Activated gamma-delta T cell treated with Interleukin-2 at 50 U/mL for 16 hours (primary cell): ENCODE measurements at places on chromosomes 2 and 18.

- no peak for DNase-seq
Observed at GRCh38 chr2:112253261-112253815, 1.5 kb downstream of the ZC3H8 start.

DNA sequence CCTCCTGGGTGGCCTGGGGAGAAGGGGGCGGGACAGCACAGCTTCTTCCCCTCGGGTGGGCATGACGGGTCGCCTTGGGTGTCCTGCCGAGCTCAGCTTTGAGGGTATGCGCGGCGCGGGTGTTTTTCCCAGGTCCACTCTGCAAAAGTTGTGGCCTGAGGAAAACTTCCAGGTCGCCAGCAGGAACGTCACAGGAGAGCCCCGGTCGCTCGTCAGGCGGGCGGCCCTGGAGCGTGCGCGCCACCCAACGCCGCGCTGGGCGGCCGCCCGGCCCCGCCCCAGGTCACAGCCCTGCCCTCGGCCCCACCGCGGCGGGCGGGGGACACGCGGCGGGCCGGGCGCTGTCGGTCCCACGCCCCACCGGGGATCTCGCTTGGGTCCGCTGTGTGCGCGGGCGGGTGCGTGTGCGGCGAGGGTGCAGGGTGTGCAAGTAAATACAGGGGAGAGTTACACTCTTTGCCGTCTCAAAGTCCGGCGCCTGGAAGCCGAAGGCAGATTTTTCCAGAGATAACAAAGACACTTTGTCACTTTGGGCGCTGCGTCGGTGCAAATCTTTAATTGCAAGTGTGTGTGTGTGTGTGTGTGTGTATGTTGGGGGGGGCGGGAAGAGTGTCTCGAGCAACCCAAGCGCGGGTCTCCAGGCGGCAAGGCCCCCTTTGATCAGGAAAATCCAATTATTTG lies 616 bp upstream of the SP5 start:
- DNase-seq: no peak

- DNase-seq: no peak
Observed at GRCh38 chr2:137255990-137256389, 490.6 kb downstream of the THSD7B start.

GRCh38 chr2:100321179-100321865 lies 979 bp downstream of the LONRF2 start:
- no peak for DNase-seq

DNA sequence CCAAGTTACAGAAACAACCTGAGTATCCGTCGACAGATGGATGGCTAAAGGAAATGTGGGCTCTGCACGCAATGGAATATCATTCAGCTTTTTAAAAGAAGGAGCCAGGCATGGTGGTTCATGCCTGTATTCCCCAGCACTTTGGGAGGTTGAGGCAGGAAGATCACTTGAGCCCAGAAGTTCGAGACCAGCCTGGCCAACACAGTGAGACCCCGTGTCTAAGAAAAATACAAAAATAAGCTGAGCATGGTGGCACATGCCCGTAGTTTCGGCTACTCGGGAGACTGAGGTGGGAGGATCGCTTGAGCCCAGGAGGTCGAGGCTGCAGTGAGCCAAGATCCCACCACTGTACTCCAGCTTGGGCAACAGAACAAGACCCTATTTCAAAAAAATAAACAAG lies 34.3 kb downstream of the TCF7L1 start:
- DNase-seq: no peak

GRCh38 chr18:57649556-57650500 lies 28.2 kb upstream of the NARS1 start:
- no peak for DNase-seq

DNA sequence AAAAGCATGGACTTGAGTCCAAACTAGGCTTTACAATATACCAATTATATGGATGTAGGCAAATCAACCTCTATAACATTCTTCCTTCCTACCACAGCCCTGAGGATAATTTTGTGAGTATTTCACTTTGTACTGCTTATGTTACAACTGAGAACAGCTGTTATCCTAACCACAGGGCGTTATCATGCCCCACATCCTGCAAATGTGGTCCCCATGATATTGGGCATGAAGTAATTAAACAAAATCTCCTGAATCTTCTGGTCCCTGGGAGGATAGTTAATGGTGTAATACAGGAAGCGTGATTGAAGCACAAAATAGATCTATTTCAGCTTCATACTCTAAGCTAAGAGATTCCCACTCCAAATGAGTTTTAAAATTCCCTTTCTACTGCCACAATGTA lies 223.6 kb downstream of the CDH20 start:
- DNase-seq: no peak

- DNase-seq: no peak
Observed at GRCh38 chr2:133841900-133842299, 273.6 kb upstream of the NCKAP5 start.

GRCh38 chr2:25276569-25277465 lies 64.9 kb downstream of the DNMT3A start:
- DNase-seq: peak; percentile 76

GRCh38 chr2:230691005-230691647 lies 21.5 kb upstream of the CAB39 start:
- no peak for DNase-seq

- no peak for DNase-seq
Observed at GRCh38 chr2:105181282-105181681, 60.3 kb upstream of the GPR45 start.

DNA sequence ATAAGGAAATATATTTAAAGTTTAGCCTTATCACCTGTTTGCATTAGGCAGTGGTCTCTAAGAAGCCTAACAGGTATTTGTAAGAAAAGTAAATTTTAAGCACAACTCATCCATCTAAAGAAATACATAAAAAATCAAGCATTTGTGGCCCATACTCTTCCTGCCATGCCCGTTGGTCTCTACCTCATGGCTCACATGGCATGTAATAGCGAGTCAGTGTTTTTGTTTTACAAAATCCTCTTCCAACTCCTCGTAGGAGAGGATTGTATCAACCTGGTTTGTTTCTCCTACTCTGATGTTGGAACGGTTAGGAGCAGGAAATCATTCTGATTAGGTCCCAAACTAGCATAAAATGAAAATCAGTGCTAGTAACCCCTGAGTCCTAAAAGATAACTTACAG lies 91.8 kb downstream of the FMNL2 start:
- DNase-seq: no peak
